Fibroblast of skin of left quadriceps (primary cell): ENCODE measurements at places on chromosomes 2 and 18.

DNA sequence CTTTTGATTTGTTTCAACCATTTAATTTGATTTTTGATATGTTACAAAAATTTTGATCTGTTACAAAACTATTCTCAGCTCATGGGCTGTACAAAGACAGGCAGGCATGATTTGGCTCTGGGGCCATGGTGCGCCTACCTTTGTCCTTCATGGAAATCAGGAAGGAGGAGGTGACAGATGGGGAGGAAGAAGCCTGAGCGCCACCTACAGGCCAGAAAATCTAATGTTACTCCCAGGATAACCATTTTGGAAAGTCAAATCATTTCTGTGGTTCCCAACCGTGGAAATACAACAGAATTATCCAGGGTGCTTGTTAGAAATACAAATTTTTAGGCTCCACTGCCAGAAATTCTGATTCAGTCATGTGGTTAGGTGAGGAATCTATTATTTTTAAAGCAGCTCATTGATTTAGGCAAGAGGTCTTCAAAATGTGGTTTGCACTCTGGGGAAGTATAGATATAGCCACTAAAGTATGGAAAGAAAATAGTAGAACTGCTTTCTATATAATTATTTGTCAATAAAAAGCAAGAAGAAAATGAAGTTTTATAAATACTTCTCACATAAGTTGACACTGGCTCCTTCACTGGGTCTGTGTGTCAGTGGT, 93.9 kb downstream of the EVA1A start:
- no peak for DNase-seq

DNA sequence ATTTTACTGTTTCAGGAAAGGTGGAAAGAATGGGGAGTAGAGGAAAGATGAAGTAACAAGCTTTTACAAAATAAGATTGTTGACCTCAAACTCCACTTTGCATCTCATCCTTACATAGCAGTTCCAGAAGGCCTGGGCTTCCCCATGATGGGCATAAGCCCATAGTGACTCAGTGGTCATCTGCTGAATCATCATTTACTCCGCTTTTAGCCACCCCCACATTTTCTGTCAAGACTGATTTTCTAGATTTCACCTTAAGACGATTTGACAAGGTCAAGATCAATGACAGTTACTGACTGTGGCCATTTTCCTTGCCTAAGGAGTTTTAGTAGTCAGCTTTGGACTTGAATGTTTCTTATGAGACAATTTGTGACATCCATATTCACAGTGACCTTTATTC, 49.4 kb downstream of the PLEKHM3 start:
- no peak for DNase-seq

GRCh38 chr2:154724194-154724797, 25.8 kb downstream of the KCNJ3 start:
- no peak for DNase-seq

- no peak for DNase-seq
Measured at GRCh38 chr2:120590841-120591240, 144.8 kb upstream of the GLI2 start.

GRCh38 chr2:25290811-25291495, 50.8 kb downstream of the DNMT3A start:
- no peak for DNase-seq

GRCh38 chr2:126704434-126705160, 48.6 kb downstream of the GYPC start:
- DNase-seq, result peak; percentile 20

GRCh38 chr2:210617732-210618330, 61.4 kb downstream of the CPS1 start:
- no peak for DNase-seq

DNA sequence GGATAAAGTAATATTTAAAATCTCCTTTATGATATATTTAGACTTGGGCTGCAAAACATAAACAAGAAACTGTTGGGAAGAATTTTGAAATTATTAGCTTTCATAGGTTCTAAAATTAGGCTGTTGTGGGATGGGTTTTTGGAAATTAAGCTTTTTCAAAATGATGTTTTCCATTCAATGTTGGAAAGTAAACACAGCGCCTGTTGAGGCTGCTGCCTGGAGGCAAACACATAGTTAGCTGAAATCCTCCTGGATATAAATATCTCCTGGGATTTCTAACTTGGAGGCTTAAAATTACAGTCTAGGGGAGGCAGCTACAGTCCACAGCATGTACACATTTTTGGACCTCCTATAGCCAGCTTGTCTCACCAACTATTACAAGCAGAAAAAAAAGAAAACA, 197.3 kb downstream of the DCC start:
- DNase-seq, result no peak

- DNase-seq, result no peak
Measured at GRCh38 chr18:658947-659533, 1.6 kb downstream of the TYMS start.

DNA sequence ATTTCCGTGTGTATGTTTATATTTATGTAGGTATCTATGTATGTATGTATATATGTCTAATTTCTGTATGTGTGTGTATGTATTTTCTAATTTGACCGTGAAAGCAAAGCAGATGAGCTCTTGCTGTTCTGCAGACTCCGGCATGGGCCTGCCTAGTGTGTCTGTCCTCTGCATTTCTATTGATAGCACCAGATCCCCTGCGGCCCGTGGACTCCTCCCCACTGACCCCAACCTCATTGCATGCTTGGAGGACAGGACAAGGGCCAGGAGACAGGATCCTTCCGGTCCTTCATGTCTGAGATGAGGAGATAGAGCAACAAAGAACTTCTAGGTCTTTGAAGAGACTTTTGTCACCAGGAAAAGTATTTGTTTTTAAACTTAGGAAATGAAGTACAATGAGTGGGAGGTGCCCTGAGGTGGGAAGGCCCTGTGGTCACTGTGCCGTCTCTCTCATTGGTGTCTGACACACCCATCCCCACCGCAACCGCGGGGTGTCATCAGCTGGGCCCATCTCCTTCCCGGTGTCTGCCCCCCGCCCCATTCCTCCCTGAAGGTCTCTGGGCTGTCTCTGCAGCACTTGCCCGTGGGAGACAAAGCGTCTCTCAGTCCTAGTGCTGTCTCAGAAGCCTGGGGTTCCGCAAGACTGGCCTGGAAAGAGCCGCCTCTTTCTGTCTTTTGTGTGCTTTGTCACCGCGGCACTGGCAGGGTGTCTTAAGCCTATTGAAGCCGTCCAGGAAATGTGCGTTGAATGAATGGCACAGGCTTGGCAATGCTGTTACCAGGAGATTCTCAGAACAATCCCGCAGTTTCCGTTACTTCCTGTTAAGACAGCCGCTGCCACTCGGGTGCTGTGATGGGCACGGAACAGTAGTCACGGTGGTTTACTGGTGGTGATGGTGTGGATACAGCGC, 216.4 kb downstream of the AGAP1 start:
- DNase-seq, result no peak
